Vagina (tissue), 2 donors: ENCODE measurements at places on chromosomes 6 and 20.

DNA sequence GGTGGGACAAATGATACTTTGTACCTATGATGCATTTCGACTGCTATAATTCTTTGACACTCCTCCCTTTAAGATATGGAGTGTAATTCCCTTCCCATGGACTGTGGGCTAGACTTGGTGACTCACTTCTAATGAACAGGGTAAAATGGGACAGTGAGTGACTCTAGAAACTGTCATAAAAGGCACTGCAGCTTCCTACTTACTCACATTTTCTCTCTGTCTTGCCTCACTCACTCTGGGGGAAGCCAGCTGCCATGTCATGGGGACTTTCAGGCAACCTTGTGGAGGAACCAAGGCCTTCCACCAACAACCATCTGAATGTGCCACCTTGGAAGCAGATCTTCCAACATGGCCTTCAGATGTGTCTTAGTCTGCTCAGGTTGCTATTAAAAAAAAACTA is 12.9 kb upstream of the GFOD1 start:
- DNase-seq, result no peak

DNA sequence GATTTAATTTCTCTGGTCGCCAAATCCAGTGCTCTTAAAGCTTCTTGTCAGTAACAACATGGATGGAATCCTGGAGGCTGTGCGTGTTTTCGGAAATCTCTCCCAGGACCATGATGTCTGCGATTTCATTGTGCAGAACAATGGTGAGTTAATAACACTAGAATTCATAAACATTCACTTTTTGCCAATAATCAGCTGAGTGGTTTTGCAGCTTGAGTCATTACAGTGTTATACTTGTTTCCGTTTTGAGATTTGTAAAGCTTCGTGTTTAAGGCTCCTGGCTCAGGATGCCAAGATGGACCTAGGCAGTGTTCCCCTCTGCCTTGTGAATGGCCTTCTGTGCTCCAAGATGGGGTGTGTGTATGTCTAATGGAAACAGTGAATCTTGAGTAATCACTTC is 113.8 kb downstream of the ARMC2 start:
- DNase-seq, result no peak

DNA sequence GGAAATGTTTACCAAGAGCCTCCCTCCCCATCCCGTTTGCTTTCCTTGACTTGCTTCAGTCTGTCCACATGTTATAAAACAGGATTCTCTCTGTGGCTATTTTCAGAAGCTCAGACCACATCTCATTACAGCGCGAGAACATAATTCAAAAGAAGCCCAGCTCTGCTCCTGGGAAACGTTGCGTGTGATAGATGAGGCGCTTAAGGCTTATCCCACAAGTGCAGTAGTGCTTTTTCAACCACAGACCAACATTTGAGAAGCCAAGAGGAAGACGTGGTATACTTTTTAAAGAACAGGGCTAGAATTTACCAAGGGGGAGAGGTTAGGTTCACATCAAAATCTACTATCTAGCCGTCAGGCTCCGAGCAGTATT is 239.5 kb downstream of the SLC24A3 start:
- no peak for DNase-seq

- DNase-seq, result no peak
Observed at GRCh38 chr6:150659046-150659763, 59.5 kb downstream of the PLEKHG1 start.

GRCh38 chr6:28803337-28803709 is 120.5 kb downstream of the TRIM27 start:
- no peak for DNase-seq

DNA sequence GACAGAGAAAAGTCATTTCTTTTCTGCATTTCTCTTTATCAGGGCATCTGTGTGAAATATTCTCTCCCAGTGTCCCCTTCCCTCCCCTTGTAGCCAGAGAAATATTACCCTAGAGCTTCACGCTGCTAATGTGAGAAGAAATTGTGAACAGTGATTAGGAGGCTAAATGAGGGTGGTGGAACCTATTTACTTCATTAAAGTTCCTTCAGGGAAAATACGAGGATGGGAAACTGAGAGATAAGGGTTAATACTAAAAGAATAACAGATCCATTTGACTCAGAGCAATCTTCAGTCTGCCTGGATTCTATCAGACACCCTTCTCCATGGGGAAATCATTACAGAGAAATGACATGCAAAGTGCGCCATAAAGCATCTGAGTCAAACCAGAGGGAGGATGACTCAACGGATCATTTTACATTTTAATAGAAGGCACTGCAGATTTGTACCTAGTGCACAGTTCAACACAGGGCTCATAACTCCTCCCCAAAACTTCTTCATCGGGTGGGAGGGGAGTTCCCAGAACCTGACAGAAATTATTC is 131.3 kb downstream of the GJA10 start:
- no peak for DNase-seq

GRCh38 chr6:29447670-29448069 is 8.6 kb downstream of the OR10C1 start:
- DNase-seq, result no peak

DNA sequence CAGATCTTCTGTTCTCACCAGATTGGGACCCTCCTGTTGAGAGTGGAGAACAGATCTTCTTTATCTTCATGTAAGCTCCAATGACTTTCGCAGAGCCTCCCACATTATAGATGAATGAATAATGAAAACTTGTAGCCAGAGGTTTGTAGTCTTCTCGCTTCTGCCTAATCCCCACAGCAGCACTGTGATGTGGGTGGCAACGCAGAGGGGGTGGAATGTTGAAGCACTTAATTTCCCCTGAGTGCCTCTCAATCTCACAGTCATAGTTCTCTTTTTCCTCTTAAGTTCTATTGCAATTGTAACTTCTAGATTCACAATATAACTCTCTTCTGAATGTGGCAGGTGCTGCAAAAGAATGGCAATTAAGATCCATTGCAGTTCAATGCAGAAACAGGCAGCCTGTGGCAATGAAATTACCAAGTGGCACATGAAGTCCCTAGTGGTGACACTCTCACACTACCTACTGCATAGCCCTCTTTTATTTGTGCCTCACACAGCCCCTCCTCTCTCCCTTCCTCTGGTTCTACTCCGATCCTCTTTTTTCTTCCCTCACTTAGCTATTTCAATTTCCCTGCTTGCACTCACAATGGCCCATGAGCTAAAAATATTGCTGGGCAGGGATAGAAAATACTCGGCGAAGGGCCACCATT is 281.9 kb downstream of the UBE3D start:
- no peak for DNase-seq

DNA sequence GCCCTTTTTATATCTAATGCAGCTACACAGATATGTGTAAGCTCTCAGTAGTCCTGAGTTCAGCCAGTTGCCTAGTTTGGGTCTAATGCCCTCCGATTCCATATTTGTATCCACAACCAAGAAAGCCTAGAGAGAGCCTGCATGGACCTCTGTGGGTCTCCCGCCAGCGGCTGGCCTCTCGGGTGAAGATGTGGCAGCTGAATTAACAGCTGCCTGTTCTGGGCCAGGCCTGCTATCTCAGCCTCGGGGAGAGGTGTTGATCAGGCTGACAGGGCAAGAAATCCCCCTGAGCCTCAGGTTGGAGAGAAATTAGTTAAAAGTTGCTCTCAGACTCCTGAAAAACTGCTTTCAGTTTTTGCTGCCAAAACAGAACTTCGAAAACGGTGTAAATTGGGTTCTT is 19.8 kb downstream of the PTK7 start:
- DNase-seq, result no peak

- no peak for DNase-seq
Observed at GRCh38 chr20:40294747-40295146, 394.3 kb downstream of the MAFB start.

DNA sequence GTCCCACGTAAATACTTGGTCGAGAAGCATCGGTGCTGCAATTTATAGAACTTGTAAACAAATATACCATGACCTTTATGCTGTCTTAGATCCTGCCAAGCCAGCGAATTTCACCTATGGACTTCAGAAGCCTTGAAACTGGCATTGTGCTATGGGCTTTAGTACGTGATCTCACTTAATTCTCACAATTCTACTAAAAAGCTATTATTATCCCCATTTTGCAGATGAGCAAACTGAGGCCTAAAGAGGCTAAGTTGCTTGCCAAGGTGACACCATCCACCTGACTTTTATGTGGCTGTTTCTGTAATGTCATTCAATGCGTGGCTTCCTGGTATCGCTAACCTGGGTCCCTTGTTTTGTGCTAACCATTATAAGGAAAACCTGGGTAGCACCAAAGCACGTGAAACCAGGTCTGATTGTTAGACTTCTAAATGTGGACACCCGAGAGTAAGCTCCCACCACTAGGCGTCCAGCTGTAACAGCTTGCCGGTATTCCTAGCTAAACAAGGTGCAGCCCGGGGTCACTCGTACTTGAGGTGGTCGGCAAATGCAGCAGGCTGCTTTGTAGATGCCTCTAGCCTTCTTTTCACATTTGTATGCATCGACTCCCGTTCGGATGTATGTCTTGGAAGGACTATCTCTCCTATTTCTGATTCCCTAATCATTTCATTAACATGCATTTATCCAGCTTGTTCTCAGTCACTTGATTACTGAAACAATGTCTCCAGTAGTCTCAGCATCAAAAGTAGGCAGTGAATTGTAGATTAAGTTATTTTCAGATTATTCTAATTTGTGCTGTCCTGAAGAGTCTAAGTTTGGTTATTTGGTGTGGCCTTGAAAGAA is 1.1 kb downstream of the SYNJ2 start:
- no peak for DNase-seq

GRCh38 chr20:47148059-47148458 is 208.4 kb downstream of the ZMYND8 start:
- DNase-seq, result no peak

DNA sequence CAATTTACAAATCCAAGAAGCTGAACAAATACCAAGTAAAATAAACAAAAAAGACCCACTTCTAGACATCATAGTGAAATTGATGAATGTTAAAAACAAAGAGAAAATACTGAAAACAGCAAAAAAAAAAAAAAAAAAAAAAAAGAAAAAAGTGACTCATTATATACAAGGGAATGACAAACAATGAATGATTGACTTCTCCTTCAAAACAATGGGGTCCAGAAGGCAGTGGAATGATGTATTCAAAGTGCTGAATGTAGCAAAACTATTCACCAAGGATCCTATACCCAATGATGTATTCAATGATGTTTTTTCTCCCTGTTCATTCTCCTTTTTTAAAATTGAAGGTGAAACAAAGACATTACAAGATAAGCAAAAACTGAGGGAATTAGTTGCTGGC is 650.0 kb downstream of the UTRN start:
- DNase-seq, result no peak
